ENCODE measurements at places on chromosomes 11 and 22. TPM values are rescaled to one million over a fixed set of nuclear protein-coding genes. Genes with fewer than 3 reads are reported as not detected.

KLHDC7B gene
- total RNA-seq, result 0.15 TPM

MUC6 gene
- not detected for total RNA-seq

OR51B2 gene
- total RNA-seq, result not detected

SYT13 gene
- total RNA-seq, result 12.1 TPM

PKDREJ gene
- not detected for total RNA-seq

SLC37A4 gene
- 26.4 TPM for total RNA-seq
